Right renal cortex interstitium (tissue), 3 donors: ENCODE measurements at places on chromosomes 12 and 14.

- DNase-seq = no peak
These were observed 205.6 kb downstream of the KIF26A start for GRCh38 chr14:104343690-104344640.

GRCh38 chr12:67070307-67070600 lies 198.9 kb upstream of the CAND1 start:
- DNase-seq = no peak

DNA sequence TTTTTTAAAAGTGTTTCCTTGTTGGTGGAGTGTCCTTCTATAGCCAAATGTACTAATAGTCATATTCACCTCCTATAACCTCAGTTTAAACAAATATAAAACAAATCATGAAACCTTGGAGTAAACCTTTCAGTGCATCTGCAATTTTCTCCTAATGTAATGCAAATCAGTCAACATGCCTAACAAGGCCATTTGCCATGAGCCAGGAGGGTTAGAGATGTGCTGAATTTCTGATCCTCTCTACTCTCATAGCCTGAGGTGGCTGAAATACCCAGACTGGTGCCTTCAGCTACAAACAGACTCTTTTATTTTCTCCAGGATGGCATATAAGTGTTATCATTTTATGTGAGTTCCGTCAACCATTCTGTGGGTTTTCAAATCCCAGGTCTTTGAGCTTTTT lies 908.1 kb downstream of the GALC start:
- no peak for DNase-seq

- DNase-seq = no peak
These were observed 151.0 kb upstream of the SRRM4 start for GRCh38 chr12:118830296-118830695.

DNA sequence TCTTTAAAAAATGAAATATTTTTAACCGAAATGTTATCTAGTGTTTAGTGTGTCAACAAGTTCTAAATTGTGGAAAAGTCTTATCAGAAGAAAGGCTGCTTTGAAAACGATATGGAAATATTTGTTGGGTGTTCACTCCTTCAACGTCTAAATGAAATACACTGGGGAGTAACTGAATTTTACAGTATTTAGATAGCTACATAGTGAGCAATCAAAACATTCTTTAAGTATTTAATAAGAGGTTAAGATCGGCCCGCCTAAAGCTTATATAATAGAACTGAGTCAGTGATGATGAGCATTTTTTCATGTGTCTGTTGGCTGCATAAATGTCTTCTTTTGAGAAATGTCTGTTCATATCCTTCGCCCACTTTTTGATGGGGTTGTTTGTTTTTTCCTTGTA lies 228.3 kb downstream of the RAD51B start:
- no peak for DNase-seq

GRCh38 chr12:5587711-5588121 lies 155.8 kb downstream of the NTF3 start:
- no peak for DNase-seq

DNA sequence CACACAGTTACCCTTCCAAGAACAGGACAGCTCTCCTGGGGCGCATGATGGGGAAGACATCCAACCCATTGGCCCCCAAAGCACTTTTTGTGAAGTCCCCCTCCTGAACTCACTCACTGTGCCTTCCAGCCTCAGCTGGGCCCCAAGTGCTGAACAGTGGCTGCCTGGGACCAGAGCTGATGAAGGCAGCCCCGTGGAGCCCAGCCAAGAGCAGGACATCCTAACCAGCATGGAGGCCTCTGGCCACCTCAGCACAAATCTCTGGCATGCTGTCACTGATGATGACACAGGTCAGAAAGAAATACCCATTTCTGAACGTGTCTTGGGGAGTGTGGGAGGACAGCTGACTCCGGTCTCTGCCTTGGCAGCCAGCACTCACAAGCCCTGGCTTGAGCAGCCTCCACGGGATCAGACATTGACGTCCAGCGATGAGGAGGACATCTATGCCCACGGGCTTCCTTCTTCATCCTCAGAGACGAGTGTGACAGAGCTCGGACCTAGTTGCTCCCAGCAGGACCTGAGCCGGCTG lies 72.0 kb downstream of the TECPR2 start:
- DNase-seq = no peak

DNA sequence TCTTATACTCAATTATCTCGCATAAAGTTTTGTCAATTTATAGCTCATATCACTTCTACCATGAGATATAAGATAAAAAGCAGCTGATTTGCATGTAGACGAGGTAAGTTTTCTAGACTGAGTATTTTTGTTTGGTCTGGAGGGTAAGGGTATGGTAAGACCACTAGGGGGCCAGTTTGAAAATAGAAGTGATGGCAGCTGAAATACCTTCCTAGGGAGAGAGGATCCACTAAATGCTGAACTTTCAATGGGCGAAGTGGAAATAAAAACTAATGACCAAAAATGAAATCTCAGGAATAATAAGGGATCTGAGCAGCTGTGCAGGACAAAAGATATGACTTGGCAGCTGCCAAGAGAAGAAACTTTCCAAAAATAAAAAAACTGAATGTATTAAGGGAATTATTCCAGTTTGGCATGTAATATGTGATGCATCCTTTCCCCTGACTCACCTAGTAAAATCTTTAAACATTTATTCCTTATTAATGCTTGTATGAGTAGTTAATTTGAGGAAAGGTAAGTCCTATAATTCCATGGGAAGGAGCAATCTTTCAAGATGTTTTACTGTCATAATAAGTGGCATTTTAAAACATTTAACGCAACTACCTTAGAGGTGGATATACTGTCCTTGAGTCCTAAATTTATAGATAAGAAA lies 754.5 kb downstream of the C12orf50 start:
- DNase-seq = no peak

DNA sequence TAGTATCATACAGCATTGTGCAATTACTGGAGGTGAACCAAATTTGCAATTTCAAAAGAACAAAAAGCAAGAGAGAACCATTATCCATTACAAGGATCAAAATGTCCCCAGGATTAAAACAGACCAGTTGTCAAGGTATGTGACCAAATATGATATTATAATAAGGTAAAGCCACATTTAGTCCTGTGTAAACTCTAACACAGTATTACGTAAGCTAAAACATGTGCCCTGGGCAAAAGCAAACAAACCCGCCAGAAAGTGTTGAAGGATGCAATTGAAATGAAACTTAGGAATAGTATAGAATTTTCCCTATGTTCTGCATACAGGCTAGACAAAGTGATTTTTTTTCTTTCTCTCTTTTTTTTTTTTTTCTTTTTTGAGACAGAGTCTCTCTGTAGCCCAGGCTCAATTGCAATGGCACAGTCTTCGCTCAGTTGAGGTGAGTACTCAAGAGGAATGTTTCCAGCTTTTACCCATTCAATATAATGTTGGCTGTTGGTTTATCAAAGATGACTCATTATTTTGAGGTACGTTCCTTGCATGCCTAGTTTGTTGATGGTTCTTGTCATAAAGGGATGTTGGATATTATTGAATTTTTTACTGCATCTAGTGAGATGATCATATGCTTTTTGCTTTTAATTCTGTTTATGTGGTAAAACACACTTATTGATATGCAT lies 137.1 kb upstream of the FOXG1 start:
- no peak for DNase-seq

DNA sequence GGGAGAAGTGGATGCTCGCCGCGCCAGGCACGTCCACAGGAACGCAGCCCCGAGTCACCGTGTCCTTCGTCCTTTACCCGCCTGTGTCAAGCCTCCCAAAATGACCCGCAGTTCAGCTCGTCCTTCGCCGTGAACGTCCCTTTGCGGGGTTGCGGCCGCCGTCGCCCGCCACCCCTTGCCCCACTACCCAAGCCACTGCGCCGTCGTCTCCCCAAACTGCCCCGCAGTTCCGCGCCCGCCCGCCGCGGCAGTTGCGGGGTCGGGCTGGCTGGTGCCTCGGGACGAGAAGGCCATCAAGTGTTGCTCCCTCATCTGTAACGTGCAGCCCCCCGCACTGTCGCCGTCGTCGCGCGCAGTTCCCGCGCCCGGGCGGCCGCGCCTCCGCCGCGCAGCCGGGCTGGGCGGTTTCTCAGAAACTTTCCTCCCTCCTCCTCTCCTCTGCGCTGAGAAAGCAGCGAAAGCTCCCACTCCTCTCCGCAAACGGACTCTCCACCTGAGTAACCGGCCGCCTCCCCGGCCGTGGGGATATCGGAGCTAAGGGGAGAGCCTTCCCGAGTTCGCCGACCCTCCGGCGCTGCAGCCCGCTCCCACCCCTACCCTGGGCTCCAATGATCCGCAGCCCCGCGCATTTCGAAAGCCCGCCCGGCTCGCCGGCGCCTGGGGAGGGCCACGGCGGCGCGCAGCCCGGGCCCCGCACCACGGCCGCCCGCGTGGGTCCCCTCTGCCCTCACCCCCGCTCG lies 6.7 kb downstream of the CDKN1B start:
- no peak for DNase-seq

- DNase-seq = no peak
These were observed 118.8 kb downstream of the SCARB1 start for GRCh38 chr12:124744659-124745464.

- no peak for DNase-seq
These were observed 49.4 kb upstream of the FRMD6 start for GRCh38 chr14:51602310-51602709.

DNA sequence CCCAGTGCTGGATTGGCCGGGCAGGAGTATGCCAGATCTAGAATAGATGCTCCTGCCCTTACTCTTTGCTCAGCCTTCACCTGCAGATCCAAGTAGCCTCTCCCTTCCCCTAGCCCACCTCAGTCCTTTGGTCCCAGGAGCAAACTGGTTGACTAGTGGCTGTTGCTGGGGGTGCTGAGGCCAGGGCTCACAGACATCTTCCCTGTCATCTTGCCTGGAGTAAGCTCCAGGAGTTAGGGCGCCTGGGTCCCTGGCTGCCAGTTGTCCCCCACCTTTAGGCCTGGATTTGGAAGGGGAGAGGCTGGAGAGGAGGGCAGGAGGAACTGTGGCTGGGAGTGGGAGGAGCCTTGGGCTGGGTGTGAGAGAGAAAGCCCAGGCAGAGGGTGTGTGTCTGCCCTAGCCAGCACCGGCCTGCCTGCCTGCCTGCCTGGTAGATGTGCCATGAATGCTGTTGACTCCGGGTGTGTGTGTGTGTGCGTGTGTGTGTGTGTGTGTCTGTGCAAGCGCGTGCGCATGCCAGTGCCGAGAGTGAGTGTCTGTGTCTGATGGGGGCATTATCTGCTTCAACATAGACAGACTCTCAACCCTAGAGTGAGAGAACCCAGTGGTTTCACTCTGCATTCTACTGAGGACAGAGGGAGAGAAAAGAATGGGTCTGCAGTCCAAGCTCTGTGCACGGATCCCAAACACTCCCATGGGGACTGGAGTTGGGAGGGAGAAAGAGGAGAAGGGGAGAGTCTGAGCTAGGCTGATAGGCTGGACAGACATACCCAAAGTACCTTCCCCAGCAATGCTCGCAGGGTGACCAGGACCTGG lies 845 bp upstream of the RARG start:
- no peak for DNase-seq

- no peak for DNase-seq
These were observed 73.4 kb downstream of the SPTB start for GRCh38 chr14:64806202-64806861.

DNA sequence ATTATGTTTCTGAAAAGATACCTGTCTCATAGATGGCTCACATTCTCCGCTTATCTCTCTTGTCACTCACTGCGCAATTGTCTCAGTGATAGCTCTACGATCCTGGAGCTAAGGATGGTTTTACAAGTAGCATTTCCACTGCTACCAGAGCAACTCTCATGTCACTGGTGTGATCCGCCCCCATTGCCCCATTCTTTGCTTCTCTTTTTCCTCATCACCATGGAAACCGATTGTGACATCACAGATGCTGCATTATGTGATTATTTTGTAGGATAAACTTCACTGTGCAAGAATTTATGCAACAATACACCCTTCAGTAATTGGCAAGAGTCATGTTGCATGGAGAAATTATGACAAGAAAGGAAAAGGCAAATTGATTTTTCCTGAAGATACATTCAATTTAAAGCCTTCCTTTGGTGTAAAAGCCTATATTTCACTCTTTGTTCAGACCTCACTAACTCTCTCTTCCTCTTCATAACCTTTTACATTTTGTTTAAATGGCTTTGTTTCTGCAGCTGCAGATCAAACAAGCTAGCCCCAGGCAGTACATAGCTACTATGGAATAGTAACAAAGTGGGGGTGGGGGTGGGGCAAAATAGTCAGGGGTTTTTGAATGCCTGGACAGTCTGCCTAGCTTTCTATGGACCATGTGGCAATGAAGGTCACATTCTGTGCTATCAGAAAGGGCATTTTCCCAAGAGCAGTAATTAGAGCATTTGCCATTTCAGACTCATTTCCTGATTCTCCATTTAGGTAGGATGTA lies 539.8 kb downstream of the NRXN3 start:
- no peak for DNase-seq

DNA sequence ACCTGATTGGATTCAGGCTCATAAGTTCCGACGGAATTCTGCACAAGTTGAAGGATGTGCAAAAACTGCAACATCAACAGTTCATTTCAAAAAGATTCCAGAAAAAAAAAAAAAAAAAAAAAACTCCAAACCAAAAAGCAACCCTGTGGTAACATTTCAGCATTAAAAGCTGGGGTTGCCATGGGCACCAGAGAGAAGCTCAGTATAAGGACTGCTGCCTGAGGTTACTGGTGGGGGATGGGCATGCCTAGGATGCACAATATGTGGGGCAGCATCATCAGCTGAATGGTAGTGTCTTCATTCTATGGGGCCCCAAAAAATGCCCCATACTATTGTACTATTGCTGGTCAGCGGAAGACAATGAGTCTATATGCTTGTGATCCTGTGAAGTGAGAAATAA lies 44.7 kb downstream of the MBIP start:
- no peak for DNase-seq

DNA sequence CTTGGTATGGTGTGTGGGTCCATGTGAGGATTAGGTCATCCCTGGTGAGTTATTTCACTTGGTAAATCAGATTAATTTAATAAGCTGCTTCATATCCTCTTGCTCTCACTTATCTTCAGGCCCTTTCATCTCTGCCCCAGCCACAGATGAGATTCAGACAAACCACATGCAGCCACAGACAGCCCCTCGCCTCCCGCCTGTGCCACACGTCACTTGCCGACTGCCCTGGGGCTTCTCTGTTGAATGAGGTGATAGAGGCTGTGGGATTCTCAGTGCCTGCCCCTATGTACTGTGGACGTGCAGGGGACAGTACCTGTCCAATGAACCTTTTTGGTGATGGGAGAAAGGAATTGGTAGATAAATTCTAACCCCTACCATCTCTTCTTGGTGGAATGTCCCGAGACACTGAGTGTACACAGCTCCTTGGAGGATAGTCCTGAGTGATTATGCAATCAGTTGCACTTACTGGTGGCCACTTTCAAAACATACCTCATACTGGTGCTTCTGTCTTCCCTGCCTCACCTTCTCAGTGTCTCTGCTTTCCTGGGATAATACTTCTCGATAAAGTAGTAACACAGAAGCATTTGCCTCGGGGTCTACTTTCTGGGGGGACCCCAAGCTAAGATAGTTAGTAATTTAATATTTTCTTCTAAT lies 248.7 kb downstream of the TTC6 start:
- DNase-seq = no peak
